ENCODE measurements at places on chromosomes 1 and 21.

DNA sequence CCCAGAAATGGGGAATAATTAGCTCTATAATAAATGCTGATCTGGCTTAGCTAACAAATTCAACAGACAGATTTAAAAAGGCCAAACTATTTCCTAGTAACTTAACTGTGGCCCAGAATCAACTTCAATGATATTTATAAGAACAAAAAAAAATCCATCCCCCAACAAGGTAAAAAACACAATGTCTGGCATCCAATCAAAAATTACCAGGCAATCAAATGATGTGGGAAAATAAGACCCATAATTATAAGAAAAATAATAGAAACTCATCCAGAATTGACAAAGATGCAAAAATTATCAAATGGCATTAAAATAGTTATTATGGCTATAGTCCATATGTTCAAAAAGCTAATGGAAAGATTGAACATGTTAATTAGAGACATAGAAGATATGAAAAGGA is 42.4 kb upstream of the CDC14A start:
- no peak for DNase-seq

GRCh38 chr1:181809991-181810545 is 251.4 kb downstream of the ZNF648 start:
- no peak for DNase-seq

GRCh38 chr1:227869279-227869842 is 53.9 kb downstream of the PRSS38 start:
- no peak for DNase-seq

DNA sequence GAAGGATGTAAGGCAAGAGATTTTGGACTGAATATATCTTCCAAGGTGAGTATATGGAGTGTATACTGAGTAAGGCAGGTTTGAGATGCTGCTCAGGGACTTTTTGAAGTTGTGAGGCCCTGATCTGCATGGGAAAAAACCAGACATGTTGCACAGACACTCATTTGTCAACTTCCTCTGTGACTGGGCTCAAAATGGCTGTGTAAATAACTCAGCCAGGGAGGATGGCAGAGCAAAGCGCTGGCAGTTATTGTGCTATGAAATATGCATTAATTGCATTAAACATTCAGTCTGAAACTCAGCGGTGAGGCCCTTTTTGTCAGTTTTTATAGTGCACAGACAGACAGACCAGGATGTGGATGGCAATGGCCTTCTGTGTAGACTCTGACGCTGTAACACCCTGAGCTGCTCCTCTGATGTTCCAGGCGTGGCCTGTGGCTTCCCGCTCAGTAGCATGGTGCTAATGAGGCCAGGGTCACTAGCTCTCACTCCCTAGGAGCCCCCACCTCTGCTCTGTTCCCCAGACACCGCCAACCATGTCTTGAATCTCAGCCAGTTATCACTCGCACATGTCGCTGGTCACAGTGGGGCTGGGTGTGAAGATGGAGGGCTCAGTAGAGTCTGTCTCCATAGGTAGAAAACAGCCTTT is 307.0 kb upstream of the PROX1 start:
- DNase-seq, result no peak

DNA sequence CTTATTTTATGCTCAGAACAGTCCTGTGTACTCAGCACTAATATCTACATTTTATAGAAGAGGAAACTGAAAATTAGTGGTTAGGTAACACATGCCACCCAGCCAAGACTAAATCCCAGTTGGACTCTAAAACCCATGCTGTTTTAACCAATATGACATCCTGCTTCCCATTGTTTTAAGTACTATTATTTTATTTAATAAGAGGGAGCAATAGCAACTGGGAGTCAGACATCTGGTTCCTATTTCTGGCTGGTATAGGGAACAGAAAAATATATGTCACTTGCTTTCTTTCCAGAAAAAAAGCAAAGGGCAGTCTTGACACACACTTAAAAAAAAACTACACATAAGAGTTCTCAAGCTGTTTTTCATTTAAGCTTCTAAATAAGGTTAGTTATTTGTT is 11.9 kb downstream of the KLHL12 start:
- DNase-seq, result no peak

- no peak for DNase-seq
These were observed 101.9 kb downstream of the ZNF644 start for GRCh38 chr1:90919900-90920299.

GRCh38 chr1:3811595-3811911 is 15.3 kb upstream of the LRRC47 start:
- DNase-seq, result no peak

- DNase-seq, result no peak
These were observed 35.7 kb upstream of the SIM2 start for GRCh38 chr21:36663033-36663855.

GRCh38 chr21:45119812-45120211 is 45.4 kb downstream of the ADARB1 start:
- DNase-seq, result no peak

DNA sequence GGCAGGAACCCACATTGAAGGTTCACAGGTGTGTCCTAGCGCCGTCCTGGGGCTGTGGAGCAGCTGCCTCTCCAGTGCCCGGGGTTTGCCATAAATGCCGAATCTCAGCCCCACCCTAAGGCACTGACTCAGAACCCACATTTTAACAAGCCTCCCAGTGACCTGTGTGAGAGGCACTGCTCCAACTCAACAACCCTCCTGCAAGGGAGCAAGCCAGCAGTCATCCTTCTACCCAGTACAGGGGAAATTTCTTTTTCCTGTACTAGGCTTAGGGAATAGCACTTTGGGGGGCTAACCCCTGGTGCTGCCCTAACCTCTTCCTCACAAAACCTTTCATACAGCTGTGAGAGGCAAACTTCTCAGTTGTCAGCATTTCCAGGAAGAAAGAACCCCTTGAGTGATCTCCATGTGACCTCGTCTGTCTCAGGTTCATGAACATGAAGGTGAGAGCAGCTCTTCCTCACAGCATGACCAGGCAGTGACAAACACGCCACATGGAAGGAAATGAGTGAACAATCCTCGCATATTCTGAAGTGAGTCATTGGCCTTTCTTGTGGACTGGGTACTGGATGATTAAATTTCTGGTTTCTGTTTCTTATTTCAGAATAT is 11.4 kb upstream of the BCAR3 start:
- no peak for DNase-seq

DNA sequence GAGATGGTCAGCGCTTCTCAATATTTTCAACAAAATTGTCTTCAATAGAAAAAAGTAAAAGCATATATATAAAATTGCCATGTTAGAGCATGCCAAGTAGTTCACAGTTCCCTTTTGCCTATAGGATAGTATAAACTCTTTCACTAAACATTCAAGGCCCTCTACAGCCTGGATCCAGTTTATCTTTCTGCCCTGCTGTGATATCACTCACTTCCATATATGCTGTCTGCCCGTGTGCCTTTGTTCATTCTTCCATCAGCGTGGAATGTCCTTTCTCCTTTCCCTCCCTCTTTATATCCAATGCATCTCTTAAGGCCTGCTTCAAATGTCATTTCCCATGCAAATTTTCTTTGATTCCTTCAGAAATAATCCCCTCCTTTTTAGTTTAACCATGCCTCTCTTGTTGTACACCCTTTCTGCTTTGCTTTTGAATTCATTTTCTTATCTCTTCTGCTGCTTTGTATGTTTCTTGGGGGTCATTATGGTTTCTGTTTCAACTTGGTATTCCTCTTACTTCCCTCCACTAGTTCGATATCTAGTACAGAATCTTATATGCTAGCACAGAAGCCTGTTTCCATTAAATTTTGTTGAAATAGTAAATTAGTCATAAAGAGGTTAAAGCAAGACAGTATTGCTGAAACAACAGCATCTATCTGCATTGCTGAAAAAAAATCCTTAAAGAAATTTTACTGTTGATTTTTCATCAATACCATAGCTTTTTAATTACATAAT is 44.7 kb downstream of the XCL2 start:
- DNase-seq, result no peak

GRCh38 chr1:206782448-206782847 is 10.2 kb upstream of the IL10 start:
- no peak for DNase-seq

DNA sequence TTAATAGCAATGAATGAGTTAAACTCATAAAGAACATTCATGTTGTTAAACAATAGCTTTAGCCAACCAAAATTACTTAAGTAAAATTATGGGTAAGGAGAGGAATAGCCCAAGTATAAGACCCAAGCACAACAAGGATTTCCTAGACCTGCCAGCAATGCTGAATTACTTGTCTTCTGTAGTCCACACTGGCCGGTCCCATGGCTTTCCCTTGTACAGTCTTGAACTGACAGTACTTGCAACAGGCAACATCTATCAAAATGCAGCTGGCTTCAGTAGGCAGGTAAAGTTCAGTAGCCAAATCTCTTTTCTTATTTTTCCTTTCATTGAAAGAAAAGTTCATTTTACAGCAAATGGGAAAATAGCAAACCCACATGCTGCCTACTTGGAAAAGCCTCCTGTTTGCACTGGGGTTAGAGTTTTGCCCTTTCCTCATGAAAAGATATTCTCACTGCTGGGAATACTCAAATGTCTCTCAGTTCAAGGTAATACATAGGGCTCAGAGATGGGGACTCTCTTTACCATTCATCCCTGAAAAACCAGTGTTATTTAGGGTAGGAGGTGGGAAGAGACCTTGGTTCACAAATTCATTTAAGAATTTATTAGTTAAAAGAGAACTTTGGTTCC is 222.8 kb downstream of the TTLL7 start:
- no peak for DNase-seq

GRCh38 chr1:24454673-24455072 is 39.1 kb downstream of the NIPAL3 start:
- DNase-seq, result no peak

DNA sequence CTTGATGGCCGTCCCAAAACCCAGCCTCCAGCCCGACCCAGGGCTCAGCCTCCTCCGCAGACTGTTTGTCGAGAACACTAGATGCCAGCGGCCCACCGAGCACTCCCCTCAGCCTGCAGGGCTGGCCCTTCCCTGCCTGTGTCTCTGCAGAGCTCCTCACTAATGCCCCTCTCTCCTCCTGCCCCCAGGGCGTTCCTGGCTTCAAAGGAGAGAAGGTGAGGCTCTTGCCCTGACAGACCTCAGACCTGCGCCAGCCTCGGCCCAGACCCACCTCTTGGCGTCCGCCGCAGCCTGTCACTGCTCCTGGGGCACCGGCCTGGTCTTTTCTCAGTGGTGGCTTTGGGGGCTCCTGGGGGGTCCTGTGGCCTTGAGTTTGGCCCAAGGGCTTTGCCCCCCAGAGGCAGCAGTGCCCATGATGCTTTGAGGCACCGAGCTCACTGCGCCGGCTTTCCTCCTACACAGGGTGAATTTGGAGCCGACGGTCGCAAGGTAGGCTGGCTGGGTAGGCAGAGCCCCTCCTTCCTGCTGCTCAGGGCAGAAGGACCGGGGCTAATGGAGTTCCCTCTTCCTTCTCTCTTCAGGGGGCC is 18.4 kb downstream of the COL6A2 start:
- DNase-seq, result no peak

Measured in NCI-H1092 treated with DMSO at 0.1 percent for 48 hours (cell line).